Stimulated activated CD8-positive, alpha-beta memory T cell treated with anti-CD3 and anti-CD28 coated beads, Interleukin-15, amount 100 ng/mL, for 1 hour (primary cell): ENCODE measurements at places on chromosomes 1 and 21.

DNA sequence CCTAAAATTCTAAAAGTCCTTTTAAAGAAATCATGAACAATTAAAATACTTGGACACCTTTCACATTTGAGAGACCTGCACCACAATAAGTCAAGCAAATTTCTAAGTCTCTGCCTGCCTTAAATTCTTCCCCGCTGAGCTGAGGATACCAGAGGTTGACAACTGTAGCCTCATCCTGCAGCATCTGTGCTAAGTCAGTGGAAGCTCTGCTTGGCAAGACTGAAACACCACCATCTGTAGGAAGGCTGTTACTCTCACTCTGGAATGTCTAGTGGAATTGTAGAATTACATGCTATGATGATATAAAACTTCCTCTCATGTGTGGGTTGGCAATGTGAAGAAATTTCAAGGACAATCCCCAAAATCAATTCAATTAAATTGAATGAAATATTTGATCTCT, 1756.5 kb downstream of the NCAM2 start:
- no peak for DNase-seq

DNA sequence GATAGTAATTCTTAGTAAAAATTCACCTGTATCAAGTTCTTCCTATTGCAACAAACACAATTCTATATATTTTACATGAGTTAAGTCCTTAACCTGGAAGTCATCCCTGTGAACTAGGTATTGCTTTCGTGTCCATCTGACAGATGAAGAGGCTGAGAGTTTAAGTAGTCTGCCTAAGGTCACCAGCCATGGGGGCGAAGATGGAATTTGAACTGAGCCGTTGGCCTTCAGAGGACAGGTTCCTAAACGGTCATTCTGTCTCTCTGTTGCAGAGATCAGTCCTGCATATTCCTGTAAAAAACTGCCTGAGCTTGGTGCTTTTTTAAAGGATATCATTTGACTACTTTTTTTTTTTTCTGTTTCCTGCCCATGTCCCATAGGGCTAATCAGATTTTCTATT, 10.2 kb upstream of the POFUT2 start:
- DNase-seq = no peak

DNA sequence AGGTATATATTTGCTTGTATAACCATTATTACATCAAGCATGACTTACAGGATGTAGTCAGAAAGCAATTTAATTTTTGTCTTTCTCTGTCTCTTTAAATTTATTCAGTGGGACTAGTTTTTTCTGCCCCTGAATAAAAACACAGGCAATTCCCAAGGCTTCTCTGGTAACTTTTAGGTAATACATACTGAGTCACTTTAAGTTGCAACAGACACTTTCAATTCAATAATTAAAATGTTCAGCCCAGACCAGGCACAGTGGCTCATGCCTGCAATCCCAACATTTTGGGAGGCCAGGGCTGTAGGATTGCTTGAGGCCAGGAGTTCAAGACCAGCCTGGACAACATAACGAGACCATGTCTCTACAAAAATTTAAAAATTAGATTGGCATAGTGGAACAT, 12.3 kb downstream of the SLC44A3 start:
- DNase-seq = no peak

GRCh38 chr1:24992761-24993211, 62.7 kb upstream of the RUNX3 start:
- DNase-seq = no peak

- DNase-seq = no peak
Measured at GRCh38 chr1:59434336-59434735, 137.4 kb downstream of the FGGY start.

DNA sequence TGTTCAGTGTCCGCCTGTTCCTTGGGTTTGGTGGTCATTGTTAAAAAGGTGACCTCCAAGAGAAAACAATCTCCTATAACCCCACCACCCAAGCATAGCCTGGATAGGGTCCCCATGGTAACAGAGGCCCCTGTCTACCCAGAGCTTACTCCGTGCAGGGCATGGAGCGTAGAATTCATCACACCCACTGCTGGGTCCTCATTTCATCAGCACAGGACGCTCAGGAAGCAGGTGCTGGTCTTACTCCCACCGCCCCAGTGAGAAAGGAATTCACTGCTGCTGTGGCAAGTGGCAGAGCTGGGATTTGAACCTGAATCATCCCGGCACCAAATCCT, 37.0 kb downstream of the ARHGEF10L start:
- DNase-seq = no peak

- DNase-seq = no peak
Measured at GRCh38 chr1:51518586-51519047, 449 bp downstream of the EPS15 start.

DNA sequence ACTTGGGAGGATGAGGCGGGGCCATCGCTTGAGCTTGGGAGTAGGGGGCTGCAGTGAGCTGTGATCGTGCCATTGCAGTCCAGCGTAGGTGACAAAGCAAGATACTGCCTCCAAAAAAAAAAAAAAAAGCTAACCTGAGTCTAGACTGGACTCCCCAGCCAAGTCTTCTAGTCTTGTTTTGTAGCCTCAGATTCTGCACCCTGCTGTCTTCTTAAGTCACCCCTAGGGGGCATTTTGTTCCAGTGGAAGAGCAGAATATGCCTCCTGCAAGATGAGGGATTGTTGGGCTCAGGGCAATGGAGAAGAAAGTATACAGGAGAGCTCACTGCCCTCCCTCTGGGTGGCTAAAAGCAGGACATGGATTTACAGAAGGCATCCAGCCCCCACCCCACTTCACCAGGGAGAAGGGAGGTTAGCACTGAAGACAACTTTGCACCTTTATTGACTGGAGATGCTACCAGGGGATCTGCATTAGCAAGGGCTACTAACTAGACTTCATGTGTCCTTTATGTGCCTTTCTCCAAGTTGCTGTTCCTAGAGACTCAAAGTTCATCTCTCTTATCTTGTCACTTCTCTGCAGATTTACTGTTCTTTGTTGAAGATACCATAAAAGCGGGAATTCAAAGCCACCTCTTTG, 15.3 kb upstream of the RNF187 start:
- DNase-seq = no peak

DNA sequence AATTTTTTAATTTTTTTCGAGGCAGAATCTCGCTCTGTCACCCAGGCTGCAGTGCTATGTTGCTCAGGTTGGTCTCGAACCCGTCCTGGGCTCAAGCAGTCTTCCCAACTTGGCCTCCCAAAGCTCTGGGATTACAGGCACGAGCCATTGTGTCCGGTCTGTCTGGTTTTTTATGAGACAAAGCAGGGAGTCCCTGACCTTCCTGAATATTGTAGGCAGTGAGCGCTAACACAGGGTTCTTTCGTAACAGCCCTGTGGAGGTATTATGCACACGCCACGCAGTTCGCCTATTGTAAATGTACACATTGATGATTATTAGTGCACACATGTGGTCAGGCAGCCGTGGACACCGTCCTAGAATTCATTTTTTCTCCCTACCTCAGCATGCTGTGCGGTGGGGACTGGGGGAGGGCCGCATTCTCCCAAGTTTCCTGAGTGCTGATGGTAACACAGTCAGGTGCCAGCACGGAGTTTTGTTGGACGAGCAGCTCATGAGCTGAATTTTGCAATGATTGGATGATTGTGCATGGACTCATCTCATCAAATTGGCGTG, 19.6 kb downstream of the SPSB1 start:
- DNase-seq = no peak

DNA sequence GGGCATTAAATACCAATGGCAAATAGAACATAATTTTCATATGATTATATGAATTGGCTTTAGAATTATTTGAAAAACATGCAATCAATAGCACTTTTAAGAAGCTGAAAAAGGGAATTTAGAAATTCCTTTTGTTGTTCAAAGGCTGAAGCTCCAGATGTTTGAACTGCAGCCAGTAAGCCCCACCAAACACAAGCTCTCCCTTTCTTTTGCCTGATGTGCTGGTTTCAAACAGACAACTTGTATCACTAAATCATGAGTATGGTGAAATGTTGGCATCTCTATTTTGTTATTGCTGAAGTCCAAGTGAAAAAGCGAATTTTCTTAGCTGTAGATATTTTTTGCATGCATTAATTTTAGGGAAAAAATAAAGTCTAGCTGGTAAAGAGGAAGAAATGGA, 27.5 kb upstream of the NCAM2 start:
- no peak for DNase-seq

- no peak for DNase-seq
Measured at GRCh38 chr1:87712261-87713010, 383.8 kb downstream of the LMO4 start.

DNA sequence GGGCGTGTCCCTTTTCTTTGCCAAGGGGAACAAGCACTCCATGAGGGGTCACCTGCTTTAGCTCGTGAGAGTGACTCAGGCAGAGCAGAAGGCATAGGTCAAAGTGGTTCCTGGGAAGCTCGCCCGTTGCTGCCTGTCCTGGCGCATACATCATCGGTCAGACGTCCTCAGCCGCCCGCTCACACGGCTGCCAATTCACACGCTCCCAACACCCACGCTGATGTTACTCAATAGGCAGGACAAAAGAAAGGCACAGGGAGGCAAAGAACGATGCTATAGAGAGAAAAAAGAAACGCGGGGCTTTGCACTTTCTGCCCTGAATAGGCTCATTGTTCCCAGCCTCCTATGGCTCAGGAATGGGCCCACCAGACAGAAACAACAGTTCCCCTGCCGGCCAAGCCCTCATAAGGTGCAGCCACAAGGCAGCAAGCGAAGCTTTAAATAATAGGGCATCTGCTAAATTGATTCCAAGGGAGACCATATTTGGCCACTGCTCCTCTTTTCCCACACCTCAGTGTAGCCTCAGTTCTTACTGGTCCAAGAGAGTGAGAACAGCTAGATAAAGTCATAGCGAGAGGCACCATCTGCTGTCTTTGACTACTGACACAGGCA, 38.7 kb downstream of the VTCN1 start:
- no peak for DNase-seq

DNA sequence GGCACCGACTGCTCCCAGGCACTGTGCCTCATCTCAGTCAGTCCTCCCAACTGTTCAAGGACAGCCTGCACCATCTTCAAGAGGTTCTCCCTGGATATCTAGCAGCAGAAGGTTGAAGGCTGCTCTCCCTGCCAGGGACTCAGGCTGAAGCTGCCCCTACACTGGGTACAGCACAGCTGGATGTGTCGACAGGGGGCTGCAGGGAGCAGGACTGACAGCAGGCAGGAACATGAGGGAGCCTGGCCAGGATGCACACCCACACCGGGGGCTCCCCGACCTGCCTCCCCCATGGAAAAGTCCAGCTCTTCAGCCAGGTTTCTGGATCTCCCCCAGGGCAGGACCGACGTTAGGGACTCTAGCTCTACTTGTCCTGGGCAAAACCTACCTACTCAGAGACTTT, 20.5 kb downstream of the SETD4 start:
- DNase-seq = no peak

- DNase-seq = no peak
Measured at GRCh38 chr1:113605146-113605545, 154.1 kb downstream of the PHTF1 start.

DNA sequence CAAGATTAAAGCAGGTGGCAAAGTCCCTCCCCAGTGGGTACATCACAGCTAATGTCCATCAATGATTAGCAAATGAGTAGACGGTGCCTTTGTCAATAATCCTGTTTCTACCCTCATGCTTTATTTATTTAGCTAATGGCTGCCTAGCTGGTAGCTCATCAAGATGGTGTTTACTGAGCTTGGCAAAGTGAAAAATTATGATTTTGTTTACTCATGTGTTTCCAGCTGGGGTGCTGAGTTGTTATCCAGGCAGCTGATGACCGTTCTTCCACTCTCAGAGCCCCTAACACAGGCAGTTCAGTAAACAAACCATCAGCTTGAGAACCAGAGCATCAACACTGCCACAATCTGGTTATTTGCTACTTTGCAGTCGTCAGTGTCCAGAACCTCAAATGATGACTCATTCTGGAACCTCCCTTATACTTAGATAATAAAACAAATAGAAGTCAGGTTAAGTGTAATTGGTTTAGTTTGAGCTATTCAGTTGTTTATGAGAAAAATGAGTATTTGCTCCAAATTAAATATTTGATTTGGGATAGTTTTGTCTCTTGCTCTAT, 163.9 kb downstream of the ST6GALNAC5 start:
- no peak for DNase-seq

- DNase-seq = no peak
Measured at GRCh38 chr1:152621993-152622392, 910 bp downstream of the LCE3A start.

- DNase-seq = no peak
Measured at GRCh38 chr21:21007606-21008005, 9.4 kb downstream of the NCAM2 start.

- DNase-seq = no peak
Measured at GRCh38 chr21:36073181-36073580, 3.4 kb downstream of the CBR1 start.

GRCh38 chr1:235775246-235775860, 91.4 kb downstream of the LYST start:
- no peak for DNase-seq

DNA sequence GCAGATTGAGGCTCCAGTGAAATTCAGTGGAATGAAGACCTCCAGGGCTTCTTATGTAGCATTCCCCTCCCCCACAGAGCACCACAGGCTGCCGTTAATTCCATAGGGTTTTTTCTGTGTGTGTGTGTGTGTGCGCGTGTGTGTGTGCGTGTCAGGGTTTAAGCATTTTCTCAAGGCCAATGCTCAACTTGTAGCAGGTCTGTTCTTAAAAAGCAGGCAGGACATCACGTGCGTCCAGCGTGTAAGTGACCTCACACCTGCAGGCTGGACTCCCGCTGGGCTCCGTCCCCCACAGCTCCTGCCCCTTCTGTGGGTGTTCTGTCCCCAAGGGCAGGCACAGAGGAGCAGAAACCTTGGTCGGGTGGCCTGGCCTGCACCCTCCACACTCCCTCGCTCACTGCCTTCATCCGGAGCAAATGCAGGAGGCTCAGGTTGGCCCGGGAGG, 5.3 kb downstream of the PRDM16 start:
- DNase-seq = no peak

- no peak for DNase-seq
Measured at GRCh38 chr21:37435711-37436110, 69.1 kb downstream of the DYRK1A start.

GRCh38 chr1:5966543-5967205, 25.6 kb downstream of the NPHP4 start:
- DNase-seq = no peak

DNA sequence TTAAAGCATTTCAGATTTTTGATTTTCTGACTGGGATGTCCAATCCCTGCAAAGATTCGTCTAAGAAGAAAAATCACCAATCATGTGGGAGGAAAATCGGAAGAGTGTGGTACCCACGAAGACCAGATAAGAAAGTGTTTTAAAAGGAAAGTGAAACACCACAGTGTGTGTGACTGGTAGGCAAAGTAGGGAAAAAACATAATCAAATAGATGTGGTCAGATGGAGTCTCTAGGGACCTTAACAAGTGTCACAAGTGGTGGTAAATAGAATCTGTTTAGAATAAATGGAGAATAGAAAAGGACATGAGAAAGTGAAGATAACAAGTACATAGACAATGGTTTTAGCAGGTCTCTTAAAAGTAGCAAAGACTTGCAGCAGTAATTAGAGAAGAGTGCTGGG, 154.6 kb downstream of the SLC30A10 start:
- DNase-seq = no peak

GRCh38 chr1:202034683-202035462, 24.5 kb downstream of the ELF3 start:
- no peak for DNase-seq

DNA sequence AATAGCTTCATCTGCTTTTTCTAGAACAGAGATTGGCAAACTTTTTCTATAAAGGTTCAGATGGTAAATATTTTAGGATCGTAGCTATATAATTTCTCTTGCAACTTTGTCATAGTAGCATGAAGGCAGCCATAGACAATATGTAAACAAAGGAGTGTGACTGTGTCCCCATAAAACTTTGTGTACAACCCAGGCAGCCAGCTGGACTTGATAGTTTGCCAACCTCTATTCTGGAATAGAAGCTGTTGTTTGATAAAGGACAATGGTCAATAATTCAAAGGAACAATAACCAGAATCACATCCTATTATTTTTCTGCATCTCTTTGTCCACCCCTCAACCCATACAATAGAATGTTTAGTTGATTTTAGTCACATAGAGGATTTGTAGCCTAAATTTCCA, 286.7 kb downstream of the LMX1A start:
- no peak for DNase-seq
